ENCODE measurements at places on chromosomes 4 and X. TPM values are rescaled to one million over a fixed set of nuclear protein-coding genes. Genes with fewer than 3 reads are reported as not detected.

CDKL2 gene
- 0.49 TPM for total RNA-seq

SSX4 gene
- not detected for total RNA-seq

MAGEA2 gene
- total RNA-seq, result not detected

ERVMER34-1 gene
- not detected for total RNA-seq

MAGEA11 gene
- not detected for total RNA-seq

SERTM2 gene
- not detected for total RNA-seq
